ENCODE measurements at places on chromosomes 7 and 10. TPM values are rescaled to one million over a fixed set of nuclear protein-coding genes. Genes with fewer than 3 reads are reported as not detected.

FAM200A gene
- total RNA-seq: 11.7 TPM

SLC25A40 gene
- total RNA-seq: 3.4 TPM

CPED1 gene
- total RNA-seq: 0.50 TPM

BRAT1 gene
- total RNA-seq: 18.1 TPM

TMEM130 gene
- total RNA-seq: not detected

SNX10 gene
- total RNA-seq: 1.0 TPM

TLX1 gene
- not detected for total RNA-seq

SLC25A13 gene
- 13.7 TPM for total RNA-seq

SLC18A3 gene
- not detected for total RNA-seq

CALHM1 gene
- total RNA-seq: not detected

SLC26A5 gene
- not detected for total RNA-seq

COBL gene
- 0.34 TPM for total RNA-seq

TMEM140 gene
- 1.8 TPM for total RNA-seq

OR2A14 gene
- not detected for total RNA-seq

ERVW-1 gene
- not detected for total RNA-seq

INSYN2A gene
- total RNA-seq: under 0.01 TPM

GIMAP1 gene
- not detected for total RNA-seq

All from nasal cavity respiratory epithelium epithelial cell of viscerocranial mucosa (primary cell).